ENCODE measurements at places on chromosomes 1 and 21.

GRCh38 chr1:17653728-17654351, 101.3 kb upstream of the ACTL8 start:
- DNase-seq = no peak

DNA sequence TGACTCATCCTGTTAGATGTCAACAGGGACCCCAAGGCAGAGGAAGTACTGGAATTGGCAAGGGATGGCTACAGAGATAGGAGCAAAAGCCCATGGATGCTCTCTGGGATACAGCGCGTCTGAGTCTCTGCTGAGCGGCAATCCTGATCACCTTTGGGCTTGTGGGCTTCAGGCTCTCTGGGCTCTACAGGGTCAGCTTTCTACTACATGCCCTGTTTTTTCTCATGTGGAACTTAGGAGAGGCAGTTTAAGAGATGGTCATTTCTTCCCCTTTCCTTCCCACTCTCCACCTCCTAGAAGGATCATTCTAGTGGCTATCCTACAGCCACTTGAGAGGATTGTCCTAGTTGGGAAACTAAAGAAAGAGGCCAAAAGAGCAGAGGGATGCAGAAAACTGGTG, 1.3 kb downstream of the LINGO4 start:
- no peak for DNase-seq

DNA sequence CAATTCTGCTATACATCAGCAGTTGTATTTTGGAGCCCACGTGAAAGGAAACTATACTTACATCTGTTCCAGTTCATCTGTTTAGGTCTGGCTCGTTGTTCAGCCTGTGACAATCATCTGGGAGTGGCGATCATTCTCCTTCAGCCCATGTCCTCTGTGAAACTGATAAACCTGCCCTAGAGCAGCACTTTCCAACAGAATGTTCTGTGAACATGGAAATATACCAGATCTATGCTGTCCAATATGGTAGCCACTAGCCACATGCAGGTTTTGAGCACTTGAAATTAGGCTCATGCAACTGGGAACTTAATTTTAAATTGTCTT, 24.5 kb upstream of the COQ8A start:
- DNase-seq = no peak

- DNase-seq = no peak
Observed at GRCh38 chr21:42991992-42992740, 17.8 kb downstream of the PKNOX1 start.

DNA sequence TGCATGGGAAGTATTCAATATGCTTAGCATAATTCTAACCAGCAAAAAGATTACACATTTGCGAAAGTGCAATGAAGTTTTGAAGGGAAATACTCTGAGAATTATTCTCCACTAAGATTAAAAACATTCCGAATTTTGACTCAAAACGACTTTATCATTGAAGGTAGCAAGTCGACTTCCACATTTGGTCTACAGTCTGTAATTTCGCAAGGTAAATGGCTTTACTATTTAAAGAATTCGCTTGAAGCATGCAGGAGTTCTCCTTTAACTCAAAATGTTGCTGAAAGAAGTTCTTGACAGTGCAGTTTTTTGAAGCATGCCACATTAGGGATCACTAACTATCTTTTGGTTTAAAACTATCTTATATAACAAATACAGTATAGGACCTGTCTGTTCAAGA, 161.0 kb upstream of the HP1BP3 start:
- DNase-seq = no peak

- no peak for DNase-seq
Observed at GRCh38 chr1:6270401-6270800, 9.5 kb upstream of the GPR153 start.

- no peak for DNase-seq
Observed at GRCh38 chr1:215878843-215879242, 311.7 kb downstream of the KCTD3 start.

DNA sequence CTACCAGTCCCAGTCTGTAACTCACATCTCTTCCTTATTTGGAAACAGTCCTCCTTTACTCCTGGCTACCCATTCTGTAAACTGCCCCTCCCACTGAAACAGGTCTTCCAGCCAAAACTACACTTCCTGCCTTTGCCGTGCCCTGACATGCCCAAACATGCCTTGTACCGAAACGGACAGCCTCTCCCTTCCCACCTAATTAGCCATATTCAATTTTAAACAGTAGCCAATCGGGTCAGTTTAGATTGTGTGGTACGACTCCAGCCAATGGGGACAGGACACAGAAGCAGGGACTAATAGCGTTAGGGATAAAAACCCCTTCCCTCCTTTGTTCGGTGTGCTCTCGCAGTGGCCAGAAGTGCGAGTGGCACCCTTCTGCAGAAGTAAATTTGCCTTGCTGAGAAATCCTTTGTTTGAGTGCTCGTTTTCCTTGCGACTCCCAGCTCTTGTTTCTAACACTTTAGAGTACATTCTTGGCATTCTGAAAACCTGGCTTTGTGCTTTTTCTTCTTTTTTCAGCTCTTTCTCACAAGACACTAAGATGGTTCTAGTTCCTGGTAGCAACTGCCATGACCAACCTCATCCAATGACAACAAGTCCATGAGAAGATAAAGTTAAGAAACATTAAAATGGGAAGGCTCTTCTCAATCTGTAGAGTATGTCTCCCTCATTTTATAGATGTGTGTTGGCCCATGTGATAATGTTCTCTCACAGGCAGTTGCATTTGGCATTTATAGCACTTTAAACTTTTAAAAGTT, 325.1 kb upstream of the GREM2 start:
- DNase-seq = no peak

- no peak for DNase-seq
Observed at GRCh38 chr1:228913626-228914414, 178.5 kb downstream of the RHOU start.

DNA sequence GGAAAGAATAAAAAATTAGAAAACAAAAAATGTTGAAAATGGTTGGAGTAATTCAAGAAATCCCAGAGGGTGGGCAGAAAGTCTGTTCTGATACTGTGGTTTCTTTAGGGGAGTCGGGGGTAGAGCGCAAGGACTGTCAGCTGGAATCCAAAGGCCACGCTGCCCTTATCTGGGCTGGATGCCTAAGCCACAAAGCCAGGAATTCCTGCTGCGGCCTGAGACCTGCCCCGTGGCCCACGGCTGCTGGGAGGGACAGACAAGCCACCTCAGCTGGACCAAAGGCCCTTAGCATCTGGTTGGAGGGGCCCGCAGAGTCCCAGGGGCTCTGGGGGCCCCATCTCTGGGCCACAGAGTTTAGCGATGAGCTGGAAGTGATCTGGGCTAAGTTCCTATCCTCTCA, 60.2 kb downstream of the DMRTB1 start:
- no peak for DNase-seq

GRCh38 chr1:103576065-103576464, 4.7 kb downstream of the AMY2B start:
- no peak for DNase-seq

GRCh38 chr1:187876775-187877174, 1048.0 kb downstream of the PLA2G4A start:
- DNase-seq = no peak

GRCh38 chr1:59016390-59016789, 232.5 kb upstream of the JUN start:
- DNase-seq = no peak

DNA sequence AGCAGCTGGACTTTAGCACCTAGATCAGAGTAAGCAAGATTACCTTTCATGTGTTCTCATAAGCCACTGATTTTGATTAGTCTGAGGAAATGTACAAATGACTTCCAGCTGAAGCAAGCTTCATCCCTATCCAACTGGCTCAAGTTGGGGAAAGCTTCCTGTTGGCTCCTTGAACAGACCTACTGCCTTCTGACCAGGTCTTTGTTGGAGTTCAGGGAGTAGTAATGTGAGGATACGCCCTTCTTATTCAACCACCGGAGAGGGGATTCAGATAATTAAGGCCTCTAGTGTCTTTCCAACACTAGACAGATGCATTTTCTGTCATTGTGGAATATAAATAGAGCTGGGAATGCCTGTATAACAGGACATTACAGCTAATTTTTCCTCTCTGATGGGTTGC, 268.9 kb downstream of the TGFB2 start:
- DNase-seq = no peak

GRCh38 chr1:14924455-14925331, 228.9 kb upstream of the TMEM51 start:
- DNase-seq = no peak

DNA sequence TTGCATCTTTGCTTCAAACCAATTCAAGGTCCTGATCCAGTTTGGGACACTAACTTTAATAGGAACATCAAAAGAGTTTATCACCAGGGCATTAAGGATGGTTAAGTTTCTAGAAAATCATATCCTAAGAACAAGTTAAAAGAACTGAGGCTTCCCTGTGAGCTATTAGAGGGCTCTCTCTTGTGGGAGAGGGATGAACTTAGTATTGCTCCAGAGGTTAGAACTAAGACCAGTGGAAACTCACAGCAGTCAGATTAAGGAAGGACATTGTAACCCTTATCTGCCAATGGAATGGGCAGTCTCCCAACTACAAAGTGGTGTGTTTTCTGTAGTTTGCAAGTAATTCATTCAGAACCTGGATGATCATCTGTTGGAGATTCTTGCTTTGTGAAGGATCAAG, 36.8 kb downstream of the UBE2U start:
- no peak for DNase-seq

DNA sequence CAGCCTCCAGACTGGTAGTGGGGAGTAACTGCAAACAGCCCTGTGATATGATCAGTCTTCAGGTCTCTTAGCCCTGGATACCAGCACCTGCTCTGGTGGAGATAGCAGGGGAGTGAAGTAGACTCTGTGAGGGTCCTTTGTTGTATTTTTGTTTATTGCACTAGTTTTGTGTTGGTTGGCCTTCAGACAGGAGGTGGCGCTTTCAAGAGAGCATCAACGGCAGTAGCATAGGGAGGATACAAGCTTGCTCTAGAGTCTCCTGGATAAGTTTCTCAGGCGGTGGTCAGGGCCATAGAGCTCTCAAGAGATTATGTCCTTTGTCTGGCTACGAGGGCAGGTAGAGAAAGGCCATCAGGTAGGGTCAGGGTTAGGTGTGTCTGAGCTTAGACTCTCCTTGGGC, 116.4 kb downstream of the USH2A start:
- DNase-seq = no peak

DNA sequence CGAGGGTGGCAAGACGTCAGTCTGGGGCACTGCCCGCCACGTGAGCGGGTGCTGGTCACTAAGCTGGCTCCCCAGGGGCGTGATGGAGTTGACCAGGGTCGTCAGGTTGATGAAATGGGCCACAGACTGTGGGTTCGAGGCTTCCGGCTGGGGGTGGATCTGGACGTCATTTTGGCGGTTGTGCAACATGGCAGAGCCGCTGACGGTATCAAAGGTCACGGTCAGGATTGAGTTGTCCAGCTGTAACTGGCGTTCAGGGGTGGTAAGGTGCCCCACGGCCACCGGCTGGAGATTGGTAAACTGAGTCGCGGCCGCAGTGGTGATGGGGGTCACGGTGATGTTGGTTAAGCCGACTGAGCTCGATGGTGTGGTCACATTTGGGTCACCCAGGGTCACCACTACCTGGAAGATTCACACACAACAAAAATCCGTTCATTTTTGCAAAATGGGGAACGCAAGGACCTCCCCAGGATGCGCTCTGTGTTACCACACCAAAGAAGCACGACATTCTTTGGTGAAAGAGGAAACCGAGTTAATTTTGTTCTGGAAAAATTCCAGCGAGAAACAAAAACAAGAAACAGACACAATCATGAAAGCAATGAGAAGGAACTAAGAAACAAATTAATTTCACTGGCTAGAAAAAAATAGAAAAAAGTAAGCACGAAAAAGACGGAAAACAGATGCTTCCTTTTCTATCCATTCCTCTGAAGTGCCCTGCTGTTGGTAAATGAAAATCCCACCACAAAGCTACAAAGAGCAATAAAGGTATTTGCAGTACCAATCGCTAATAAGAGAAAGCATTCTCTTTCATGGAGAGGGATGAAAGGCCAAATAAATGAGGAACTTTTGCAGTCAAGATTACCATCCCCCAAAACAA, 34.7 kb upstream of the RIPK4 start:
- DNase-seq = no peak

GRCh38 chr1:161989108-161989507, 34.6 kb downstream of the OLFML2B start:
- no peak for DNase-seq

GRCh38 chr1:23561076-23561812, 1.9 kb upstream of the ID3 start:
- DNase-seq = no peak

DNA sequence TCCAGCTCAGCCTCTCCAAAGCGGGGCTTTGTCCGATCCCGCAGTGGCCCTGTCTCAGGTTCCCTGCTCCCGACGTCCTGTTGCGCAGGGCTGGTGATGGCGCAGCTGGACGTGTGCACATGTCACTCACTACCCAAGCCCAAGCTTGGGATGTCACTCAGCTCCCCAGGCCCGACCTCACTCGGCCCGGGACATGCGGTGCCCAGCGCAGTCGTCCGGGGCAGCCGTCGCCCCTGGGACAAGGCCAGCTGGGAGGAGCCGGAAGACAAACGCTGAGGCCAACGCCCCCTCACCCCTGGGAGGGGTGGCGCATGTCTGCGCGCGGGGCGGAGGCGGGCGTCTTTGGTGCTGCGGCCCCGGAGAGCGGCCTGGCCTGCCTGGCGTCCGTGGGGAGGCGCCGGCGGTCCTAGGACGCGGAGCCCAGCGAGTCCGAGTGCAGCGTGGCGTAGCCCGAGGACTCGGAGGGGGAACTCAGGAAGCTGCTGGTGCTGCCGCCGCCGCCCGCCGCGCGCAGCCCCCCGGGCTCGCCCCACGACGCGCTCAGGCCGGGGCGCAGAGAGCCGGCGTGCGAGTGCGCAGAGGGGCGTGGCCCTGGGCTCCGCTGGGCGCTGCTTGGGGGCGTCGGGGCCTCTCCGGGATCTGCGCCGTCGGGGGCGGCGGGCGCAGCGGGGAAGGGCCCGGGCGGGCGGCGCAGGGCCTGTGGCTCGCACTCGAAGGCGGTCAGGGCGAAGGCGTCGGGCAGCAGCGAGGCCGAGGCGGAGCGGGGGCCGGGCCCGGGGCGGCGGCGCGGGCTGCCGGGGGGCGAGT, 5.2 kb downstream of the HES3 start:
- no peak for DNase-seq

GRCh38 chr1:109492779-109493178, 1.1 kb upstream of the CYB561D1 start:
- no peak for DNase-seq

GRCh38 chr1:112507921-112508277, 866 bp upstream of the WNT2B start:
- DNase-seq = no peak

GRCh38 chr21:20551939-20552338, 446.3 kb upstream of the NCAM2 start:
- no peak for DNase-seq

GRCh38 chr1:68175621-68176398, 56.5 kb downstream of the WLS start:
- no peak for DNase-seq

Data from activated naive CD4-positive, alpha-beta T cell (primary cell).